Stimulated activated CD8-positive, alpha-beta memory T cell treated with anti-CD3 and anti-CD28 coated beads, Interleukin-7, amount 100 ng/mL, for 1 hour (primary cell): ENCODE measurements at places on chromosomes 12 and 14.

GRCh38 chr12:33310471-33310870, 129.1 kb downstream of the SYT10 start:
- DNase-seq: no peak

DNA sequence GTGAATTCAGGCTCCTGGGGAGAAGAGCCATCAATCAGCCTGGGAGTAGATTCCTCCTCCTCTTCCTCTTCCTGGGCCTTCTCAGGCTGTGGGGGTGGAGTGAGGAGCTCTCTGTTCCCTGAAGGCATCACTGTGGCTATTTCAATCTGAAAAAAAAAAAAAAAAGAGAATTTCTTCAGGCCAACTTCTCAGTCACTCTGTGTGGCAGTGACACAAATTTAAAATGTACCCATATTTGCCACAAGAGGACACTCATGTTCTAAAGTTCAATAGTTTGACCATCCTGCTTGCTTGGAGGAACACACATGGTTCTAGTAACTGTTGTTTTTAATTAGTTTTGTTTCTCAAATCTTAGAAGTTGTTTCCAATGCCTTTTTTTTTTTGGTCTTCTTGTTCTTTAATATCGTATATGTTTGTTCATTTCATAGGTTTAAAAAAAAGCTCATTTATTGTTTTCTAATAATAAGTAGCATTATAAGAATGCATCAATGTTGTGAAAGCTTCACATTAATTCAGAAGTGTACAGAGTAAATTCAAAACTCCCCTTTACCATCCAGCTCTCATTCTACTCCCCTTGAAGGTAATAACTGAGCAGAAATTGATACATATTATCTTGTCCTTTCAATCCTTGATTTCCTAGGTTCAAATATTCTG, 23.3 kb upstream of the CCER1 start:
- DNase-seq: no peak

DNA sequence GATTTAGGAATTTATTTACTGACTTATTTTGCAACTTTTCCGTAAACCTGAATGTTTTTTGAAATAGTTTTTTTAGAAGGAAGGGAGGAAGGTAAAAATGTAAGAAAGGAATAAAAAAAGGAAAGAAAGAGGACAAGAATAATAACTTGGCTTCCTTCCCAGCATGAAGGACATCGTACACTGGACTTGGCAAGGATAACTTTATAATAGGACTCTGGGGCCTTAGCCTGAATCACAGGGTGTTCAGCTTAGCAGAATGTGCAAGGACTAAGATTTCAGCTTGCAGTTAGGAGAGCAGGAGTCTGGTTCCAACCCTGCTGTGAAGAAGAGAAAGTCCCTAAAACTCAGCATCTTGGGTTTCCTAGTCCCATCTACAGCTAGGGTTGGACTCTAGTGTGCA, 1053.3 kb downstream of the VRK1 start:
- no peak for DNase-seq

GRCh38 chr12:102534899-102535298, 54.5 kb upstream of the IGF1 start:
- no peak for DNase-seq

GRCh38 chr12:103672401-103673119, 85.5 kb downstream of the STAB2 start:
- no peak for DNase-seq

DNA sequence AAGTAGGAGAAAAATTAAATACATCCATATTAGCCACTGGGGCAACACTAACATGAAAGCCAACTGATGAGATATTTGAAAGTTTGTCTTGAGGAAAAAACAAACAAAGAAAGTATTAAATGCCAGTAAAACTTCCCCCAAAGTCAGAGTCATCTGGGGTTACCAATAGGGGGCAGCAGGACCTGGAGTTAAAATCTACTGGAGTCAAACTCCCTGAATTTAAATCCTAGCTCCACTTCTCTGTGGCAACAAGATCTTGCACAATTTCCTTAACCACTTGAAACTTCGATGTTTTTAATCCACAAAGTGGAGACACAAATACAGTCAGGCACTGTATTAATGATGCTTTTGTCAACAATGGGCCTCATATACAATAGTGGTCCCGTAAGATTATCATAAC, 14.4 kb downstream of the PLEKHG7 start:
- no peak for DNase-seq

DNA sequence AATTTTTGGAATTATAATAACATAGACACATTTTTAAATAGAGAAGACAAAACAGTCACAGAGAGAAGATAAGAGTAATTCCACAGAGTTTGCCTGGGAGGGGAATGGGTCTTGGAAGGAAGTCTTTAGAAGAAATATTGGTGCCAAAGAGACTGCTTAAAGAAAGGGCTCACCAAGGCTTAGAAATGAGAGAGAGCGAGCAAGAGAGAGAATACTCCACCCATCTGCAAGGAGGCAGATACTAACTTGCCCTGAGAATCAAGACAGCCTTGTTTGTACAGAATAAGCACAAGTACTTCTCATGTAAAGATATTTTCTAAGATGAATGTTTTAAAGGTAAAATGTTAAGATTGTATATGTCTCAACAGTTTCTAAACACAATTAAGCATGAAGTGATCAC, 165.5 kb downstream of the SLC38A4 start:
- DNase-seq: no peak
